Activated naive CD4-positive, alpha-beta T cell treated with anti-CD3 and anti-CD28 coated beads for 36 hours (primary cell): ENCODE measurements at places on chromosomes 11 and 22. TPM values are rescaled to one million over a fixed set of nuclear protein-coding genes. Genes with fewer than 3 reads are reported as not detected.
A peak's percentile ranks its signal among the peaks of the same experiment; 100 is the strongest.

EXPH5 gene
- total RNA-seq, result 2.9 TPM

ST14 gene
- total RNA-seq, result not detected

PRG2 gene
- 1.0 TPM for total RNA-seq

PRRG4 gene
- 0.15 TPM for total RNA-seq

USH1C gene
- total RNA-seq, result not detected

CRYBB2 gene
- not detected for total RNA-seq

GNB1L gene
- 9.8 TPM for total RNA-seq

UBQLN3 gene
- total RNA-seq, result not detected

ADAMTS8 gene
- not detected for total RNA-seq

PITPNB gene
- 76.4 TPM for total RNA-seq

FAM83F gene
- total RNA-seq, result 1.8 TPM

CBLIF gene
- not detected for total RNA-seq

DNA sequence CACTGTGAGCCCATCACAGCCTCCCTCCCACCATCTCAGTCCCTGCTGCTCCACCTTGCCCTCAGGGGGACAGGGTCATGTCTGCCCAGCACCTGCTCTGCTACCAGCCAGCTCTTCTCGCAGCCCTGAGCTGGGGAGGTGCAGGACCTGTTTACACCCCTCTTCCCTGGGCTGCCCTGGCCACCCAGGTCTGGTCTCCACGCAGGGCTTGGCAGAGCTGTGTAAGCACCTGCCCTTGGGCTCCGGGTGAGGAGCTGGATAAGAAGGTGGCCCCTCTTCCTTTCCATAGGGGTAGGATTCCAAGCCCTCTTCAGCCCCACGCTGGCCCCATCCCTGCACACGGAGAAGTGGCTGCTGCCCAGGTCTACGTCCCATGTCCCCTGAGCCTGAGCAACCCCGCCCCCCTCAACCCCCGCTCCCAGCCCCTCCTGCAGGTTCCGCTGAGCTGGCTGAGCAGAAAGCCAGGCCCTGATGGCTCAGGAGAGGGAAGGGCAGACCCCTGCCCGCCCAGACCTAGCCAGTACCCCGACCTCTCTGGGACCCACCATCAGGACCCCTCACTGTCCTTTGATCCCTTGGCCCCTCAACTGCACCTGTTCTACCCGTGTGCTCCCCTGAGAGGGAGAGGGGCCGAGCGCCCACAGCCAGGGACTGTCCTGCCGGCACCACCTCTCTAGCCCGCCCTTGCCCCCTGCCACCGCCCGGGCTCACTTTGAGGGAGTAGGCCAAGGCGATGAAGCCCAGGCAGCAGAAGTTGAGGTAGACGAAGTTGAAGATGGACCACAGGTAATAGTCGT lies 3.2 kb downstream of the IFITM10 start:
- DNase-seq, result no peak

DNA sequence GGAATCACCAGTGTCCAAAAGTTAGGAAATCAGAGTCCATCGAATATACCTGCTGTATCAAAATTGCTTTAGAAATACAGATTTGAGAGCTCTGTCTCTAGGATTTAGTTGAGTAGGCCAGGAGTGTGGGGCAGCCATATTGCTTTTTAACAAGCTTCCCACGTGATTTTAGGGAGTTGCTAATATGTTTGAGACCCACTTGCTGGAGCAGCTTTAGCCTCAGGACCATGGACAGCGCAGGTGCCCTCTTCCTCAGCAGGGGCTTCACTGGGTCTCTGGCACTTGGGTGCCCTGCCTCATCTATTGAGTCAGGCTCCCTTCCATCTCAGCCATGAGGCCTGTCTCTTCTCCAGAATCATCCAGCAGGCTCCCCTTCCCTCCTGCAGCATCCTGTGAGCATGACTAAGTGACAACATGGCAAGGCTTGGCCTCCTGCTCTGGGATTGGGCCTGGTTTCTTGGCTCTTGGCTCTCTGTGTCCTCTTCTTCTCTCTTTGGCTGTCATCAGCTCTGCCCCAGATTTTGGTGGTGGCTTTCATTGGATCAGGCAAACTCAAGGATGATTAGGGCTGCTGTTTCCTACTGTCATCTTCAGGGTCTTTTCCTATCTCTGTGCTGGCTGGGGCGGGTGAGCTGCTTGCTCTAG lies 70.0 kb downstream of the SGSM1 start:
- DNase-seq, result peak; percentile 48

GRCh38 chr22:48567213-48567975 lies 1260.3 kb downstream of the BRD1 start:
- no peak for DNase-seq

GRCh38 chr22:49153921-49154320 lies 673.8 kb downstream of the BRD1 start:
- no peak for DNase-seq

- no peak for DNase-seq
These were observed 46.2 kb downstream of the AMBRA1 start for GRCh38 chr11:46547579-46547978.

DNA sequence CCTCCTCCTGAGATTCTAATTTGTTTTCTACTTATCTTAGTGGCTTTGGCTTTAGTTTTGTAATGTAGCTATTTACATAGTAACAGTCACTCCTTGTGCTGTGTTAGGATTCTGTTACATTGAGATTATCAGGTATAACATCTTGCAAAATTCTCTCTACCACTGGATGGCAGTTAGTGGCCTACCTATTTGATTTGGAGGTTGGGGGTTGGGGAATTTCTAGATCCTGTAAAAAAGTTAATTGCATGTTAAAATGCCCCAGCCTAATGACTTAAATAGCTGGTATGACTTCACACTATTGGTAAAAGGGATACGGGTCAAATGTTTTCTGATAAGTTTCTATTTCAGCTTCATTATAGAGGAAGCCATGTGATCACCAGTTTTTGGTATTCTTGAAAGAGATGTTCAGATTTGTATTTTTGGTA lies 2.8 kb downstream of the GRK3 start:
- no peak for DNase-seq

DNA sequence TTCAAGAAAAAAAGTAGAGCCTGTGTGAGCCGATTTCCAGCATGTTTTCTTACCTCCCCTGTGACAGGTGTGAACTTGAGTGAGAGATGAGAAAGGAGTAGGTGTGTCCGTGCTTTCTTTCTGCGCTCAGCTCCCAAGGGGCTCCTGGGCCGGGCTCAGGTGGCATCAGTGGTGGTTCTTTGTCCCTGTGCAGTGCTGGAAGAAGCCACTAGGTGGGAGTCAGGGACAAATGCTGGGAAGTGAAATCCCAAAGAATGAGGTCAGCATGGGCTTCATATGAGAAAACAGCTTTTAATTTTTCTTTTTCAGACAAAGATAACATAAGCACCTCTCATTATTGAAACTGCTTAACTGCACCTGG lies 57.8 kb downstream of the PPFIBP2 start:
- DNase-seq, result peak; percentile 62

DNA sequence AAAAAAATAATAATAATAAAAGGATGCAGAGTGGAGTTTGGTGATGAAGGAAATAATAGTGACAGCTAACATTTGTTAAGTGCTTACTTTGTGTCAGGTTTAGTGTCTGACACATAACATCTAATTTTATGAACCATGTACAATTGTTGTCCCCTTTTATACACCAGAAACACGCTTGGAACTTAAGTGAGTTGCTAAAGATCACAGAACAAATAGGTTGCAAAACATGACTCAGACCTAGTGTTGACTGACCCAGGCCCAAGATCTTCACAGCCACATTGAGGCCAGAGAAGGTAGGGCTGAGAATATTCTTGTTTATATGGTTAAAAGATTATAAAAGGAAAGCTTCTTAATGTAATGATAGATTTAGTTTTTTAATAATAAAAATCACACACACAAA lies 25.6 kb upstream of the TMEM135 start:
- no peak for DNase-seq

DNA sequence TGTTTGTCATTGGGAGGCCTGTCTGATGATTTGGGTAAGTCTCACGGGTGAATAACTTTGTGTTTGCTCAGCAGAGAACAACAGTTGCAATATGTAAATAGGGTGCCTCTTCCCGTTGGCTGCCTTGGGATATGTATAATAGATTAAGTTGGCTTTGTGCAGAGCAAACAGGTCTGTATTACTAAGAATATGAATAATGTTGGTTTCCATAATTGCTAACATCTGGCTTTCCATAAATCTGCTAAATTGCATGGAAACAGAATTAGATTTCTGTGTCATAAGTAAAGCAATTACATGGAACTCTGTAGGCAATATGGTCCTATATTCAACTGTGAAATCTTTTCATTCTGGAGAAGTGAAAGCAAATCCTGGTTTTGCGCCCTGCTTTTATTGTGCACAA lies 636.0 kb upstream of the ANO5 start:
- DNase-seq, result no peak

- no peak for DNase-seq
These were observed 720.7 kb downstream of the OPCML start for GRCh38 chr11:132811649-132812048.

GRCh38 chr22:46056546-46057245 lies 79.7 kb upstream of the WNT7B start:
- DNase-seq, result no peak

DNA sequence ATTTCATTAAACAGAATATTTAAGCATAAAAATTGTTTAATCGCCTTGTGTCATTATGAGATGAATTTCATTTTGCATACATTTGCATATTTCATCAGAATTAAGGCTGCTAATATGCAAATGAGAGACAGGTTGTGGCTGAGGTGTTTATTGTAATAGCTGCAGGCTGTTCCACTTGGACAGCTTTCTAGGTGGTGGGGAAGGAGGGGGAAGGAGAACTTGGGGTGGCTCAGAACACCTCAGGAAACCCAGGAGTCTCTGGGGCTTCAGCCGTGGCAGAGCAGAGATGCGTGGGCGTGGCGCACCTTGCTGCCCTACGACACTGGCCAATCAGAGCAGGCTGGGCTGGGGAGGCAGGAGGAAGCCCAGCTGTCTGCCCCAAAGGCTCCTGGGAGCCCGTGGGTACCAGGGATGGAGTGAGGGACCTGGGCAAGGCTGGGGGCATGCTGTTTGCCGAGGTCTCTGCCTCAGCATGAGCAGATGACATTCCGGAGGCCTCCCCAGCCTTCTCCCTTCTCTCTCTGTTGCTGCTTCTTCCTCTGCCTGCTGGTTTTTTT lies 542.9 kb downstream of the MN1 start:
- no peak for DNase-seq

GRCh38 chr11:120513436-120514315 lies 2.1 kb downstream of the GRIK4 start:
- no peak for DNase-seq

DNA sequence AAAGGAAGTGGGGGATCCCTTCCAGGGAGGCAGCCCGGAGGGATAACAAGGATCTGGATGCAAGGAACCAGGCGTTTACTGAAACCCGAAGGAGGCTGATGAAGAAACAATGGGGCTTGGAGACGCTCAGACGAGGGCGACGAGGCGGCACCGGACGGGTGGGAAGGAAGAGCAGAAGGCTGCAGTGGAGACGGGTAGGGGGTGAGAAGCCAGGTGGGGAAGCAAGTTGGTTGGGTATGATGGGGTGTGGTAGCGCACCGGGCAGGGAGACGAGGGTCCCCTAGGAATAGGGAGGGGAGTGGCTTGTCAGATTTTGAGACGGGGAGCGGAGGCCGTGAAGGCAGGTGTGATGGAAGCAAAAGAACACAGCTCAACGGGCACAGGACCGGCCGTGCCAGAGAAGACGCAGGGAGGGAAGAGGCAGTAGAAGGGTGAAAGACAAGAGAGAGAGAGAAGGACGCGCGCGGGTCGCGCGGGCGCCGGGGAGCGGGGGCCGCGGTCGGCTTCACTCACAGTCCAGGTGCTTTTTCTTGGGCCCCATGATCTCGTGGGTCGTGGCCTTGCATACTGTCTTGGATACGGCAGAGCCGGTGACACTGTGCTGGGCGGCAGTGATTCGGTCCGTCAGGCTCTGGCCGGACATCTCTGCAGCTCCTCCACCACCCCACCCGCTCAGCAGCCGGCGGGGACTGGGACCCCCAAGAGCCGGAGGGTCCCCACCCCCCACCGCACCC lies 579 bp downstream of the PICALM start:
- peak; percentile 54 for DNase-seq

GRCh38 chr11:6747097-6747668 lies 24.6 kb downstream of the OR2AG2 start:
- DNase-seq, result no peak

- DNase-seq, result no peak
These were observed 1.9 kb upstream of the TRAF6 start for GRCh38 chr11:36512016-36512415.

DNA sequence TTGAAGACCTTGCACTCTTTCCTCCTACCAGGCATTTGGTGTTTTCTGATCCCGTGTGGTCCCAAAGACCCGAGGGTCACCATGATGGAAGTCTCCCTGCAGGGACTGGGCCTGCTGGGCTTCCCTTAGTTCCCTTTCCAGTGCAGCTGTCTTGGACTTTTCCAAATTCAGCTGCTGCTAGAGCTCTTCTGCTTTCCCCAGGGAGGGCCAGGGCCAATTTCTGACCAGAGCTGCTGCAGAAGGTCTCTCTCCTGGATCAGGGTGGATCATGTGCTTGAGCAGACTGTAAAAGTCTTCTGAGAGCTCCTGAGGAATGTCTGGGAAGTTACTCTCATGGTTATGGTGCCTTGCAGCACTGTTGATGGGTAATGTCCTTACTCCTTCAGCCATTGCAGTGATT lies 23.2 kb downstream of the LDLRAD3 start:
- no peak for DNase-seq

- no peak for DNase-seq
These were observed 19.0 kb downstream of the RSF1 start for GRCh38 chr11:77801477-77801876.

- no peak for DNase-seq
These were observed 104.3 kb upstream of the C11orf87 start for GRCh38 chr11:109317726-109318125.

DNA sequence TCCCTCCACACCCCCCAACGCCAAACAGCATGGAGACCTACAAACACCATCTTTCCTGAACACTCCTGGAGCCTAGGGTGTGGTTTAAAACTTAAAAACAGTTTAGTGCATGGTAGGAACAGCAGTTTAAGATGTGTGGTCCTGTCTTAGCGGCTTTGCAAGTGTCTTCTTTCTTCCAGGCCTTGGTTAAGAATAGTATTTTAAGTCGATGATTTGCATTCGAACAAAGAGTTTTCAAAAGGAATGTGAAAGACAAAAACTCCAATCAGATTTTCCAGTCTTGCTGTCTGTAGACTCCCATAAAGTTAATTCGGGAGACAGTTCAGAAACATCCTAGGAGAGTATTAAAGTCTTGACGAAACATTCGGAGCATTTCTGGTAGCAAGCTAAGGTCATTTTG lies 3.7 kb downstream of the FGF4 start:
- no peak for DNase-seq

DNA sequence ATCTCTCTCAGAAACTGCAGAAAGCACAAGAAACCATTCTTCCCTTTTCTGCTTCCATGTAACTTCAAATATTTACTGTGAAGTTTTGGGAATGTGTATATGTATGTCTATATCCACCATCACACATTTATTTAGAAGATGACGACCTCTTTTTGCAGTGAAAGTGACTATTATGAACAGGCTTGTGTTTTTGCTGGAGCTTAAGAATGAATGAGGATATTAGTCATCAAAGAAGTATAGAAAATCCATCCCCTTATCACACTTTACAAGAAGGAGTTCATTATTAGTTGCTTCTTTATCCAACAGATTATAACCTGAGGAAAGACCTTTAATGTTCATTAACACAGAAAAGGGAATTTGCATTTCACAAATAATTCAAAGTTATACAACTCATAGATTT lies 21.1 kb upstream of the SLC5A12 start:
- no peak for DNase-seq

- no peak for DNase-seq
These were observed 82.5 kb upstream of the PICALM start for GRCh38 chr11:86151174-86152005.

- no peak for DNase-seq
These were observed 65.0 kb downstream of the MACROD1 start for GRCh38 chr11:64100782-64101353.

- no peak for DNase-seq
These were observed 149.9 kb downstream of the PKNOX2 start for GRCh38 chr11:125314276-125315078.

- no peak for DNase-seq
These were observed 696.6 kb downstream of the KCNA4 start for GRCh38 chr11:29320196-29320595.
